Stimulated activated CD8-positive, alpha-beta memory T cell treated with anti-CD3 and anti-CD28 coated beads, Interleukin-2, amount 100 ng/mL, for 48 hours (primary cell): ENCODE measurements at places on chromosomes 1 and 21.

DNA sequence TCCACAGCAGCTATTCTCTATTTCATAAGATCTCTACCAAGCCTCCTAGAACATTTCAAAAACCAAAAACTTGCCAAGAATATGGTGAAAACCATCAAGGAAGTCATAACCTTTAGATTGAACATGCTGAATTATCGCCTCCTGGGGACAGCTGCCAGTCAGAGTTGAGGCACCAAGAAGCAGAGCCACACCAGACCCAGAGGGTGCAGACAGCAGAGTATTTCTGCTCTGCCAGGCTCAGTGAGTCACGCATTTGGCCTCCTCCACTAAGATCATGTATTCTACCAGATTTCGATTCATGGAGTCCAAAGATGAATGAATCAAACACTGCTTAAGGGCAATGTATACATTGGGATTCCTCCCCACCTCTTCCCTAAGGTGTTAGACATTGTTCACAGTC lies 2.1 kb downstream of the F3 start:
- no peak for DNase-seq

DNA sequence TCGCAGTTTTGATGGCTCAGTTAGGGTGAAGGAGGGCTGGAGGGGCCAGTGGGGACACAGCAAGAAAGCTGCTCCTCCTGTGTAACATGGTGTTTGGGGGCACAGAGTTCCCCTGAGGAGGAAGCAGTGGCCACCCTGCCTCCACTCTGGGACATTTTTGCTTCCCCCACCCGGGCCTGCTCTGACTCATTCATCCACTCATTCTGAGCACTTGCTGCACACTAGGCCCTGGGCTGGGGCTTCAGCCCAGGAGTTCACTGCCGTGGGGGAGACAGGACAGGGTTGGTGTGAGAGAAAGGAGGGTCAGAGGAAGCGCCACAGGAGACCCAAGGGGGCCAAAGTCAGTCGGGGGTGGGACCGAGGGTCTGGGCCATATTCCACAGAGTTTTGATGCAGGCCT lies 41.4 kb upstream of the ACOT11 start:
- no peak for DNase-seq

DNA sequence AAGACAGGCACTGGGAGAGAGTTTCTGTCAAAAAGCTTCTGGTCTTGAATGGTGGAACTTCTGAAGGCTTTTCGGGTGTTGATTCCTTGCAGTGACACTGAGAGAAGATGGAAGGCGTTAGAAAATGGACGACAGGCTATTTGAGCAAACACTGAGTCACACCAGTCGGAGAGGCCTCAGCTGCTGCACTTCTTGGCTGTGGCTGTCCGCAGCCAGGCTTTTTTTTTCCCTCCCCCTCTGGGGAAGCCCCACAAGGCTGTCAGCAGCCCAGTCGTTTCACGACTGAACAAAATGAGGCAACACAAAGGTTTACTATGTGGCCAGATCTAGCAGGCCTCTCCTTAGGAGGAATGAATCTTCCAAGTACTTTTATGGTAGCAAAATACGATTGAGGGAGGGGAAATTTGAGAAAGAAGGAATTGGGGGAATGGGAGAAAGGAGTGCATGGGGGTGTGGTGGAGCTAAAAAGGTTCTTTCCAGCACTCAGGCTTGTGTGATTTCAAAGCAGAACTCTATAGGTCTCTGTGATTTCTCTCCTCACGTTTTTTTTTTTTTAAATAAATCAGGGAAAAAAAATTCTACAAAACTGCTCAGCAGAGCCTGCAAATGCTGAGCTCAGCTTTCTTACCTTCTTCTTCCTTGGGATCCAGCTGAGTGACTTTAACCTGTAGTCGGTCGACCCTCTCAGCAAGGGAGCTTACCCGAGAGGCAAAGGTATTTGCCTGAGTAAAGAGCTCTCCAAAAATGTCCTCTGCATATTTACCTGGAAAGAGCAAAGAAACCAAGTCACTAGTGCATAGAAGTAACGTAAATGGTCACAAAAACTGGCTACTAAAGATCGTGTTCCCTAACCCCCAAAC lies 26.1 kb downstream of the GPR3 start:
- peak; percentile 37 for DNase-seq

- no peak for DNase-seq
Observed at GRCh38 chr21:28124541-28124940, 868.1 kb downstream of the LTN1 start.

GRCh38 chr1:232643251-232643650 lies 13.3 kb upstream of the SIPA1L2 start:
- DNase-seq: no peak

GRCh38 chr1:50873458-50874187 lies 86.4 kb downstream of the FAF1 start:
- DNase-seq: peak; percentile 39

DNA sequence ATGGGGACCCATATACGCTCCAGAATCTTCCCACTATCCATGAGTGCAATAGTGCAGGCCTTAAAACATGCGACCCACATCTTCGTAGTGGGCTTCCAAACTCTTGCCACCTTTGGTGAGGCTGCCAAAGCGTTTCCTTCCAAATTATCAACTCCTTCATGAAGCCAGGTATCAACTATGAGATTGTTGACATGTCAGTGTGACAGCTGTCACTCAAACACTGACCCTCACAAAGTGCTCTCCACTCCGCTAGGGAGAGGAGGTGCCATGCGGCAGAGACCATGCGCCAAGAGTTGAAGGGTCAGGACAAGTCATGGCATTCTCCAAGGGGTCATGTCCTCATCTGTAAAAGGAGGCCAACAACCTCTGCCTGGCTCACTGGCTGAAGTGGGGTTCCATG lies 103.3 kb downstream of the SUSD4 start:
- no peak for DNase-seq

- no peak for DNase-seq
Observed at GRCh38 chr1:69288416-69288815, 279.3 kb upstream of the LRRC7 start.

GRCh38 chr1:164803366-164803765 lies 244.4 kb downstream of the PBX1 start:
- DNase-seq: no peak

DNA sequence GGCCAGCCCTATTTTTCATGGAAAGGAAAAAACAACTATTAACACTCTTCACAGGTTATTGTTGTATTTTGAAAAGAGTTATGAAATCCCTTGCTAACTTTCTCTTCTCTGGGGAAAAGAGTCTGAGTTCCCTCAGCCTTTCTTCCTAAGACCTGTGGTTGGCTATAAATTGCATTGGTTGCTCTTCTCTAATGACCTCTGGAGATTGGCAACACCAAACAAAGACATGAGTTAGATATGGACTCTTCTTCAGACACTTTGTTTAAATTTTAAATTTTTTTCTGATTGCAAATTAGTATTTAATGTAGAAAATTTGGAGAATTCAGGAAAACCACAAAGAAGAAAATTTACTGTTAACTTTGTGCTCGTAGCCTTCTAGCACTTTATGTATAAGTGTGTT lies 275.7 kb downstream of the PBX1 start:
- DNase-seq: no peak

- DNase-seq: no peak
Observed at GRCh38 chr1:110387048-110387754, 3.6 kb downstream of the SLC16A4 start.

GRCh38 chr1:84379138-84379916 lies 19.0 kb upstream of the DNASE2B start:
- no peak for DNase-seq

DNA sequence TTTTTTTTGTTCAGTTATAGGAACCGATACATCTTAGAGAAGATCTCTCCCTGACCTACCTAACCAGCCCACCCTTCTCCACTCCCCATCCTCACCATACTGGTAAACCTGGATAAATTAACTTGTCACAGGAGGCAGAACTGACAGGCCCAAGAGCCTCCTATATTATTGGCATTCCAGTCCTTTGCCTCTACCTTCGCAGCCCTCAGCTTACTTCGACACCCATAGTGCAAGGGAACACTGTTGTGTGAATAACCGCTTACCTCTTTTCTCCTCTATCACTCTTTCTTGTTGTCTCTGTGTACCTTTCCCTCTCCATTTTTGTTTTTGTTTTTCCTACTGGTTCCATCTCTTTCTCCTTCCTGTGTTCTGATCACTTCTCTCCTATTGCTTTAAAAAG lies 58.7 kb downstream of the CDC14A start:
- DNase-seq: no peak

DNA sequence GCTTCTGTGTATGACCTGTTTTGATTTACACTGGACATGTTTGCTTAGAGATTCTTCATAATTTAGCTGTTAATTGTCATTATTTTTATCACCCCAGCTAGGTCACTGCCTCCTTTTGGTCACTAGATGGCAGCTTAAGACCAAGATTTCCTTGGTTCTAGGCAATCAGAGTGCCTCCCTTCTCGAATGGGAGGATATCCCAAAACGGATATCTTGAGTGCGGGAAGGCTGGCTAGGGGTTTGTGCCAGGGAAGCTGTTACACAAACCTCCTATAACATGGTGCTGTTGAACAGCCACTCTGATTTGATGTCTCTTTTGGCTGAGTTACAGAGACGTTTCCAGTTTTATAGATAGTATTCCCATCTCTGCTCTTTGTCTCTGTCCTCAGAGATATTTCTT lies 283.5 kb downstream of the S1PR1 start:
- no peak for DNase-seq

DNA sequence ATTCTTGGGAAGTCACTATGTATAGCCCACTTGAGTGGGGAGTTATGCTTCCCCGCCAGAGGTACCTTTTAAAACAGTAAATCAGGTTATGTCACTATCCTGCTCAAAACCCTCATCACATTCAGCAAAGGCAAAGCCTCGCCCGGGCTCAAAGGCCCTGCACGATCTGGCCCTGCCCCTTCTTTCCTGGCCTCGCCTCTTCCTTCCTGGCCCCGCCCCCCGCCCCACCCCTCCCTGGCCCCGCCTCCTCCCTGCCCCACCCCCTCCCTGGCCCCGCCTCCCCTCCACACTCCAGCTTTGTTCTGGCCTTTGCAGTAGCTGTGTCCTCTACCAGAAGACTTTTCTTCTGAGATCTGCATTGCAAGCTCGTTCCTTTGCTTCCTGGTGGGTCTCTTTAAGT lies 6.6 kb downstream of the LDLRAD2 start:
- DNase-seq: peak; percentile 20
